ENCODE measurements at places on chromosomes 4 and X. TPM values are rescaled to one million over a fixed set of nuclear protein-coding genes. Genes with fewer than 3 reads are reported as not detected.

Gene USP17L5
- total RNA-seq = not detected

Gene MAMLD1
- 2.1 TPM for total RNA-seq

Gene RNF128
- 0.57 TPM for total RNA-seq

Gene HPSE
- total RNA-seq = 0.26 TPM

Gene PCYT1B
- total RNA-seq = not detected

Gene CLDN22
- not detected for total RNA-seq

Gene PF4V1
- not detected for total RNA-seq

Gene TSPAN6
- total RNA-seq = 4.6 TPM

Gene HOPX
- total RNA-seq = 12.6 TPM
